ENCODE measurements at places on chromosomes 6 and 20.

DNA sequence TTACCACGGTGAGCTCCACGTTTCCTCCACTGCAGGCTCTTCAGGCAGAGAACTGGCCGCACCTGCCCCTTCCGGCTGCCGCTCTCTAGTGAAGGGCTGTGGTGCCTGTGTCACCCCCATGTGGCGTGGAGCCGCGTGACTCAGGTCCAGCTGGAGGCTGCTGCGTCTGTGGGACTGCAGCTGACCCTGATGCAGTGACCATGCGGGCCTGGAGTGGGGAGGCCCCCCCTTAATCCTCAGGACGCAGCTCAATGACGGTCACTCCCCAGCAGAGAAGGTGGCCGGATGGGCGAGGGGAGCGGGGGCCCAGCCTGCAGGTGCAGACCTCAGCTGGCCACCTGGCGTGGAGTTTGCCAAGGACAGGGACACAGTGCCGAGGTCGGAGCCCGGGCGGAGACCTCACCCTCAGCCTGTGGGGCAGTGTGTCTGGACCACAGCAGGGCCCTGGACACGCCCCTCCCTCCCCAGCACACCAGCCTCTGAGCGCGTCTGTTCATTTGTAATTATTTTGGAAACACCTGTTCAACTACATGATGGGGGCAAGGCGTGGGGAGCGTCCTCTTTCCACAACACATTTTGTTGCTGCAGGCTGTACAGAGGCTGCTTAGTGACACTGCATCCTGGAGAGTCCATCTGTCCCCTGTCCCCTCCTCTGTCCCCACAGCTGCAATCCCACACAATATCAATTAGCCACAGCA, 10.7 kb downstream of the BHLHE23 start:
- H3K36me3 ChIP-seq, result no peaks in the 10 kb centered on the region
- H3K4me1 ChIP-seq, result no peaks in the 10 kb centered on the region
- no peak overlapping the region for H3K27ac ChIP-seq
- peaks cover 55% of the 10 kb centered on the region for H3K27me3 ChIP-seq

DNA sequence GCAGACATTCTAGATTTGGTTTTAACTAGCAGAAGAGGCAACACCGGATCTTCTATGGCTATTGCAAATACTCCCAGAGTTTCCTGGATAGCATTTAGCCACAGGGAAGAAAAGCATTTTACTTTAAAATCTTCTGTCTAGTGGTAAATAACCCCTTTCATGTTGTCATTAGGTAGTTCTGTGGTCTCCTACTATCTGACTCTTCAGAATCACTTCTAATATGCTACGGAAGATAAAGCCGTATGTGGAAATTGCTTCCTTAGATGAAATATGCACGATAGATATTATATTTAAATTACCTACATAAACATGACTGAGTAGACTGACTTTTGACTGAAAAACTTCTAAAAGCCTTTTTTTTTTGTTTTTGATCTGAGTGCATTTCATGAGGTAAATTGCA, 759 bp downstream of the CRISP3 start:
- H3K36me3 ChIP-seq, result no peaks in the 10 kb centered on the region
- no peaks in the 10 kb centered on the region for H3K4me1 ChIP-seq
- DNase-seq, result no peak
- H3K4me3 ChIP-seq, result no peak overlapping the region
- H3K27ac ChIP-seq, result no peak overlapping the region

DNA sequence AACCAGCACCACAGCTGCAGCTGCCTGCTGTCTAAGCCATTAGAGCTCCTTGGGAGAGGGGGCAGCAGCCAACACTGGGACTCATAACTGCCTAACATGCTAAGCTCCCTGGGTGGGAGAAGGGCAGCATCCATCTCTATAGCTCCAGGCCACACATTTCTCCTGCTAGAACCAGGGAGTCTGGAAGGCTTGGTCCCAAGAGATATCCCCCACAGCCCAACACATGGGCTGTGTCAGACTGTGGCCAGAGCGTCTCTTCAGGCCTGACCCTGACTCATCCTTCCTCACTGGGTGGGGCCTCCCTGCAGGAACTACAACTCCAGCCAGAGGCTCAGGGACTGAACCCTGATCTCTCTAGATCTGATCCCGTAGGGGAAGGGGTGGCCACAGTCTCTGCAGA, 411.1 kb downstream of the HDGFL1 start:
- H3K36me3 ChIP-seq, result no peaks in the 10 kb centered on the region
- no peak overlapping the region for H3K27ac ChIP-seq
- no peaks in the 10 kb centered on the region for H3K27me3 ChIP-seq
- DNase-seq, result no peak
- H3K4me1 ChIP-seq, result no peaks in the 10 kb centered on the region
- H3K4me3 ChIP-seq, result no peak overlapping the region

DNA sequence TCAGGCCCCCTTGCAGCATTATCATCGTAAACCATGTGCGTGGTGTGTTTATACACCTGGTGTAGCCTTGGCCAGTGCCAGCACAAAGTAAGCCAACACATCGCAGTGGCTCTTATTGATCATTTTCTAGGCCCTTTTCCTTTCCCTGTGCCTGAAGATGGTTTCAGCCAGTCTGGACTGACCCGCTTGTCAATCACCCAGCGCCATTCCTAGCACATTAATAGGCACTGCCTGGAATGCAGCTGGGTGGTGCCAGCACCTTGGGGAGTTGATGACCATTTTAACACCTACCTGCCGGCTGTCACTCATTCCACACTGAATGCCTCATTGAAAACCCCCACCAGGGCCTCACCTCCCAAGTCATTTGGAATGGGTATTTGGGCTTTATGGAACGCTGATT, 4.9 kb upstream of the UQCC2 start:
- H3K27me3 ChIP-seq, result no peaks in the 10 kb centered on the region
- H3K36me3 ChIP-seq, result peaks cover 2% of the 10 kb centered on the region
- no peak for DNase-seq

DNA sequence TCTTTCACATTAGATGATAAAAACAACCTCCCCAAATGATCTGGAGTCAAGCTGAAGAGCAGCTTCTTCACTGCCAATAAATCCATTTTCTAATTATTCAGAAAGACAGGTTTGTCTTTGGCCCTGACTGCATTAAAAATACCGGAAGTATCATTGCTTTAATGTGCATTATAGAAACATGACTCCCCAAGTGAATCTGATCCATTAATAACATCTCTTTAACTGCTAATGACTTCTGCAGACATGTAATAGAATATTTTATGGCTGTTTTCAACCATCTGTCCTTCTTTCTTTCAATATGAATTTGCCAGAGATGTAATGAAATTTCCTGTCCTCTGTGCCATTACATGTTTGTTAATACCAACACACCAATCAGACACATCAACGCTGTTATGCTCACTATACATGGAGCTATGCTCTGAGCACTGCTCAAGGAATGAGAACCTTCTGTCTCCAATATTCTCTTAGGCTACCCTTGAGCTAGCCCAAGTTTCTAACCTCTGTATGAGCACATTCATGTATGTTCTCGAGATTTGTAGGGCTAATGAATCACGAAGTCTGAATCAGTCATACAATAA, 87.8 kb downstream of the LYRM4 start:
- H3K27me3 ChIP-seq, result no peaks in the 10 kb centered on the region
- H3K4me3 ChIP-seq, result no peak overlapping the region
- peaks cover 46% of the 10 kb centered on the region for H3K4me1 ChIP-seq
- H3K36me3 ChIP-seq, result peaks cover 7% of the 10 kb centered on the region

- H3K4me1 ChIP-seq, result peaks cover 1% of the 10 kb centered on the region
- no peak for DNase-seq
- no peak overlapping the region for H3K4me3 ChIP-seq
- peaks cover 72% of the 10 kb centered on the region for H3K27me3 ChIP-seq
Observed at GRCh38 chr6:795046-795685, 102.2 kb upstream of the EXOC2 start.

GRCh38 chr20:20275636-20276035, 92.3 kb upstream of the INSM1 start:
- H3K27me3 ChIP-seq, result peaks cover 33% of the 10 kb centered on the region
- H3K27ac ChIP-seq, result no peak overlapping the region
- no peak for DNase-seq
- no peaks in the 10 kb centered on the region for H3K36me3 ChIP-seq
- no peak overlapping the region for H3K4me3 ChIP-seq
- no peaks in the 10 kb centered on the region for H3K4me1 ChIP-seq

DNA sequence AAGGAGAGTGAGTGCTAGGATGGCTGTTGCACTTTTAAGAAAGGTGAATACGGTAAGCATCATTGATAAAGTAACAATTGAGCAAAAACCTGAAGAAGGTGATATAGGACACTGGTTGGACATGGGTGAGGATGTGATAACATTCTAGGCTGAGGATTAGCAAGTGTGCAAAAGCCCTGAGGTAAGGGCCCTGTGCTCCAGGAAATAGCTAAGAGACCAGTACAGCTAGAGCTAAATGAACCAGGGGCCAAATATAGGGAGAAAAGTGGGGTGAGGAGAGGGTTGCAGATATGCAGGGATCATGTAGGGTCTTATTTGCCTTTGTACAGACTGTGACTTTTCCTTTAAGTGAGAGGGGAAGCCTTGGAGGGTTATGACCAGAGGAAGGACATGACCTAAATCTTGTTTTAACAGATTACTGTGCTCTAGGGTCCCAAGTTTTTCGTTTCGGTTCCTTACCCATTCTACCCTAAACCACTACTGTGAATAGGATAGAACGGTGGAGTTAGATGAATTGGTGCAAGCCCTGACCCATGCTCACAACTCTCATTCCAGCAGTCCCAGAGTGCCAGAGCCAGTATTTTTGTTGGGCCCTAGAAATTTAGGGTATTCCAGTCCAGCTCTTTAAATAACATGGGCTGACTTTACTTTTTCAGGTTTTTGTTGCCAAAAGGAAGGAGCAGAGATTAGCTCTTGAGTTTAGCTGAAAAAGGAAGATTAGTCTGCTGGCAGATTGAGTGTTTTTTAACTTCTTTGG, 10.7 kb downstream of the MAPK14 start:
- DNase-seq, result no peak
- no peak overlapping the region for H3K4me3 ChIP-seq
- H3K27ac ChIP-seq, result peak overlapping the region; percentile 41
- peaks cover 28% of the 10 kb centered on the region for H3K36me3 ChIP-seq

- H3K36me3 ChIP-seq, result no peaks in the 10 kb centered on the region
- H3K27ac ChIP-seq, result no peak overlapping the region
- no peaks in the 10 kb centered on the region for H3K4me1 ChIP-seq
Observed at GRCh38 chr6:56764081-56764566, 121.4 kb upstream of the DST start.

DNA sequence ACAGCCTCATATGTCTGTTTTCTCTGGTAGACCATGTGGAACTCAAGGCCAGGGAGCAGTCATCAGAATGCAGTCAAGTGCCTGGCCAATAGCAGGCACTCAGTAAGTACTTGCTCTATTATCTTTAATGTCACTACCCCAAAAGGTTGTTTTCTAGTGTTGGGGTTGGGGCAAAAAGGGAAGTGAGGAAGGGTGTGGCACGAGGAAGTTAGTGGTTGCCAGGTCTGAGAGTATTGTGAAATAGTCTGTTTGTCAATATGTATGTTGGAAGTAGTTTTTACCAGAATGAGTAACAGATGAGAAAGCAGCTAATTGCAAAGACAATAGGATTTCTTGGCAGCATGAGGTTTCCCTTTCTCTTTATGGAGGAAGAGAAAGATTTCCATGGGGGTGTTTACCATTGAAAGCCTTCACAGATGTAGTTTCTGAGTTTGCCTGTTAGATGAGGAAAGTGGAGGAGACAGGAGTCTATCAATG, 59.5 kb upstream of the ARMH2 start:
- H3K4me1 ChIP-seq, result peaks cover 78% of the 10 kb centered on the region
- H3K27me3 ChIP-seq, result no peaks in the 10 kb centered on the region
- peak overlapping the region; percentile 93 for H3K27ac ChIP-seq
- H3K36me3 ChIP-seq, result peaks cover 70% of the 10 kb centered on the region
- H3K4me3 ChIP-seq, result peak overlapping the region; percentile 51

GRCh38 chr6:91710342-91710741, 1123.5 kb upstream of the MAP3K7 start:
- H3K27me3 ChIP-seq, result no peaks in the 10 kb centered on the region
- no peak overlapping the region for H3K27ac ChIP-seq
- no peaks in the 10 kb centered on the region for H3K4me1 ChIP-seq
- no peak overlapping the region for H3K4me3 ChIP-seq

- H3K36me3 ChIP-seq, result no peaks in the 10 kb centered on the region
- no peak overlapping the region for H3K4me3 ChIP-seq
- DNase-seq, result no peak
- peaks cover 6% of the 10 kb centered on the region for H3K27me3 ChIP-seq
- H3K4me1 ChIP-seq, result no peaks in the 10 kb centered on the region
Observed at GRCh38 chr6:3835785-3836184, 13.4 kb upstream of the FAM50B start.

DNA sequence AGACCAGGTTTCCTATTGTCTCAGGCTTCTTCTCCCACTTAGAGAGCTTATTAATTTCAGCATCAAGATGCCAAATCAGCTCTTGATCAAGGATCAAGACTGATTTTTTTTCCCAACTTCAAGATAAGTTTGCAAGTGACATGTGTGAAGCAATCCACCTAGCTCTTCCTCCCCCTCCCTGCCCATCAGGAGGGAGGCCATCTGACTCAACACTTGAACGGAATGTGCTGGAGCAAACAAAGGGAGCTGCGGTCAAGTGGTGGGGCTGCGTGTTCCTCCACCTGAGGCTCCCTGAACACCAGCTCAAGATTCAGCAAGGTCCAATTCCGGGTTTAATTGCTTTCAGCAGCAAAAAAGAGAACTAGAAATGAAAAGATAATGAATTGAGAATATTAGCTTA, 38.7 kb downstream of the TTI1 start:
- peaks cover 30% of the 10 kb centered on the region for H3K4me1 ChIP-seq
- H3K27me3 ChIP-seq, result no peaks in the 10 kb centered on the region
- H3K4me3 ChIP-seq, result no peak overlapping the region
- DNase-seq, result no peak

- peaks cover 14% of the 10 kb centered on the region for H3K27me3 ChIP-seq
- H3K36me3 ChIP-seq, result no peaks in the 10 kb centered on the region
- no peak for DNase-seq
Observed at GRCh38 chr6:47057830-47058540, 15.9 kb upstream of the ADGRF1 start.

DNA sequence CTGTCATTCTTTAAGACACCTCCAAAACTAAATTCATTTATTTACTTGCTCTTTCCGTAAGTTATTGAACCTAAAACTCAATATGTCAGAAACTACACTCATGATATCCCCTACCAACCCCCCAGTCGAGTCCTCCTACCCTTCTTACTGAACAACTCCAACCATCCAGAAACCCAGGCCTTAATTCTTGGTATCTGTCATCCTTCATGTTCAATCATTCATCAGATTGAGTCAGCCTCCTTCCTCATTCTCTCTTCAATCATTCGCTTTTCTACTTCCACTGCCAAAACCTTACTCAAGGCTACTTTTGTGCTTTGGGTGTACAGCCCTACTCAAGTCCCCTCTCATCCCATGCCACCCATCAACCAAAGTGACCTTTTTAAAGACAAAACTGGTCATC, 95.7 kb downstream of the SMLR1 start:
- H3K27ac ChIP-seq, result no peak overlapping the region
- no peaks in the 10 kb centered on the region for H3K36me3 ChIP-seq
- no peaks in the 10 kb centered on the region for H3K27me3 ChIP-seq
- no peak overlapping the region for H3K4me3 ChIP-seq
- no peak for DNase-seq

Measured in activated T-cell treated with anti-CD3 and anti-CD28 coated beads, Interleukin-2, amount 50 U/mL, for 24 hours (primary cell).